ENCODE measurements at places on chromosomes 5 and 9.

- no peak for DNase-seq
Measured at GRCh38 chr9:96100385-96101300, 201.3 kb downstream of the HSD17B3 start.

- DNase-seq: no peak
Measured at GRCh38 chr5:118405650-118406061, 582.7 kb downstream of the DTWD2 start.

DNA sequence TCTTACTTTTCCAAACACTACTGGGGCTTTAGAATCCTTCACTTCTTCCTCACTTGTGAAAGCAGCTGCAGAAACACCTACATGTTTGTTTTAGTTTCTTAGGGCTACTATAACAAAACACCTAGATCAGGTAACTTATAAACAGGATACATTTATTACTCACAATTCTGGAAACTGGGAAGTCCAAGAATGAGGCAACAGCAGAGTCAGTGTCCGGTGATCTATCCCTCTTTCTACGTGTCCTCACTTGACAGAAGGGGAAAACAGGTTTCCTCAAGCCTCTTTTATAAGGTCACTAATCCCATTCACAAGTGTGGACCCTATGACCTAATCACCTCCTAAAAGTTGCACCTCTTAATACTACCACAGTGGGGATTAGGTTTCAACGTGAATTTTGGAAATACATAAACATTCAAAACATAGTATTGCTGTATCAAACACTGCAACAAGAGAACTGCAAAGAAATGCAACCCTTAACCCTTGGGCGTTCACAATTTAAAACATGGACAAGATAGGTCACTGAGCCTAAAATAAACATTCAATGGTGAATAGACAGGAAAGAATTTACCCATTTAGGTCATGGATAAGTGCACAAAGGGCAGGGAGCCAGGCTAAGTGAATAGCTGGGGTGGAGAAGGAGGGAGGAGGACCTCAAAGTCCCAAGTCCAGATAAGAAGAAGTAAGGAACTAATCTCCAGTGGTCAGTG is 104.3 kb downstream of the PIK3R1 start:
- no peak for DNase-seq

DNA sequence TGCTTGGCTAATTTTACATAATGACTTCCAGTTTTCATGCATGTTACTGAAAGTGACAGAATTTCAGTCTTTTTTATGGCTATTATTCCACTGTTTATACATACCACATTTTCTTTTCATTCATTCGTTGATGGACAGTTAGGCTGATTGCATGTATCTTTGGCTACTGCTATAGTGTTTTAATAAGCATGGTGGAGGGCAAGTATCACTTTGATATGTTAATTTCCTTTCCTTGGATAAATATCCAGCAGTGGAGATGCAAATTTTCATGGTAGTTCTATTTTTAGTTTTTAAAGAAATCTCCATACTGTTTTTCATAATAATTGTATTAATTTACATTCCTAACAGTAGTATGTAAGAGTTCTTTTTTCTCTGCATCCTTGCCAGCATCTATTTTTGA is 297.9 kb downstream of the PRR16 start:
- DNase-seq: no peak

- no peak for DNase-seq
Measured at GRCh38 chr9:70036641-70037040, 7.0 kb upstream of the MAMDC2 start.

- no peak for DNase-seq
Measured at GRCh38 chr9:87684627-87685219, 41.2 kb upstream of the CTSL start.

- no peak for DNase-seq
Measured at GRCh38 chr9:138118601-138119071, 241.1 kb downstream of the CACNA1B start.

- no peak for DNase-seq
Measured at GRCh38 chr9:106535439-106535838, 327.5 kb upstream of the ZNF462 start.

DNA sequence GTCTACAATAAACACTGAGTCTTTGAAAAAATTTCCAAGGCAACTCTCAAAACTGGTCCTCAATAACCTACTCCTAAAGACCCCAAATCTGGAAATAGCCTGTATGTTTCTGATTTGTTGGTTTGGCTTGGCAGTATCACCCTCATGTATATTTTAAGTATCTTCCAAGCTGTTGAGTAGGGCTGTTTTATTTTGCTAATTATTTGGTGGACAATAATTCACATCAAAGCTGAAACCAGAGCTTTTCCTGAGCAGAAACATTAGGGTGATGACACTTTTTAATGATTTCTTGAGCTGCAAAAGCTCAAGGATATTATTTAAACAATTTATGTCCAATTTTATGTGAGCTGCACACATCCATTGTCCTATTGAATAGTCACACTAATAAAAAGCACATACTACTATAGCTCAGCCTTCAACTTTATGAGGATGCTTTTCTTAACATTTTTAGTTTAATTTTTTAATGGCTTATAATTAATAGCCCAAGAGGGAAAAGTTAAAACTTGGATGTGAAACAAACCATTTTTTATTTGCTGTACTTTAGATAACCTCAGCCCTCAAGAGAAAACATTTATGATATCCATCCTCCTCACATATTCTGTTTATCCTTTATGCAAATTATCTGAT is 393.1 kb downstream of the TAF11L14 start:
- no peak for DNase-seq

GRCh38 chr5:140027807-140028206 is 15.3 kb downstream of the NRG2 start:
- no peak for DNase-seq

Measured in GM04504 (cell line).